ENCODE measurements at places on chromosomes 3 and 15.
A peak's percentile ranks its signal among the peaks of the same experiment; 100 is the strongest.

DNA sequence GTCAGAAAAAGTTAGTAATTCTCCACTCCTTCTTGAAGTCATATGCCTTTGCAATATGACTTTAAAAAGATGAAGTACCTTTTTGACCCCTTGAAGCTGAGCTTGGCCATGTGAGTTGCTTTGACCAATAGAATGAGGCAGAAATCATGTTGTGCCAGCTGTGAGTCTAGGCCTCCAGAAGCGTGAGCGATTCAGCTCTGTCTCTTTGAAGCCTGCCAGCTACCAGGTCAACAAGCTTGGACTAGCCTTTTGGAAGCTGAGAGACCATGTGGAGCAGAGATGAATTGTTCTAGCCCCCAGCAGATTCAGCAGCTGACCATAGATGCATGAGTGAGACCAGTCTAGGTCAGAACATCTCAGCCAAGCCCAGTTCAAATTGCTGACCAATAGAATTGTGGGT lies 69.8 kb upstream of the EOMES start:
- no peak for DNase-seq

DNA sequence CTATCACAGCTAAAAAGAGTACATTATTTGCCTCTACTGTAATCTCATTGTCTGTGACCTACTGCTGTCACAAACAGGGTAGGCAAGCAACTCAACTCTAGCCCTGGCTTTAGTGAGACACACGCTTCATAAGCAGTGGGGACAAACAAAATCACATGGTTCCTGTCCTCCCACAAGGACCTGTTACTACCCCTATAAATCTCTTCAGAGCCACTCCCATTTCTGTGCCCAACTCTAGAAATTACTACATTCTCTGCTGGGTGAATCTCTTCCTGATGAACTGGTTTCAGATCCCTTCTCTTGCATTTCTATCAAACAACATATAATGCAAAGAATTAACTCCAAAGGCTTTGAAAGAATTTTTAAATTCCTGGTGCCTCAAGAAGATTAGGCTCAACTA lies 117.3 kb downstream of the DMXL2 start:
- no peak for DNase-seq

DNA sequence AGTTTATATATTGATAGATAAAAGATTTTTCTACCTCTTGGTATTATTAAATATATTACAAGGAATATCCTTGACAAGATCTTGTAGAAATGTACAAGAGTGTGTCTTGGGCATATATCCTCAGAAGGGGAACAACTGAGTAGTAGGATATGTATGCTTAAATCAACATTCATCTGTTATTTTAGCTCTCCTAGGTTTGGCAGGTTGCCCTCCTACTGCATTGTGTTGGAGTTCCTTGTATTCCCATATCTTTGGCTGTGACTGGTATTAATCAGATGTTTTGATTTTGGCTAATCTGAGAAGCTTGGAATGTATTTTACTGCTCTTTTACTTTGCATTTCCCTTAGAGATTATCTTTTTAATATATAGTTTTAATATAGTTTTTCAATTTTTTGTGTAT lies 4.6 kb downstream of the MYRIP start:
- no peak for DNase-seq

- no peak for DNase-seq
These were observed 10.8 kb upstream of the VILL start for GRCh38 chr3:37979541-37980461.

DNA sequence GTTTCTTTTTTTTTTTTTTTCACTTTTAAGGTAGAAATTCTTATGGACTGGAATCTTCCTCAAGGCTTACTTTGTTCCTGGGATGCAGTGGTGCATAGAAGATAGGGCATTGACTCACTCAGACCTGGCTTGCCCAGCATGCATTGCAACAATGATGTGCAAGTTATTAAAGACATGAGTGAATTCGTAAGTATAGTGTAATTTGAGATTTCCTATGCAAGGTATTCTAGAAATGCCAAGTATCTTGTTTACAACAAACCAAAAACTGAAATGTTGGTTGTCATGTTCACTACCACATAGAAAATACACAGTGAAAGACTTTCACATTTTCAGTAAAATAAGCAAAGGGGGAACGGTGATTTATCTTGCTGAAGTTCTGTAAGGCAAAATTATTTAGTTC lies 56.5 kb upstream of the FNDC3B start:
- DNase-seq: no peak

- DNase-seq: no peak
These were observed 188.1 kb upstream of the TSC22D2 start for GRCh38 chr3:150220041-150220440.

DNA sequence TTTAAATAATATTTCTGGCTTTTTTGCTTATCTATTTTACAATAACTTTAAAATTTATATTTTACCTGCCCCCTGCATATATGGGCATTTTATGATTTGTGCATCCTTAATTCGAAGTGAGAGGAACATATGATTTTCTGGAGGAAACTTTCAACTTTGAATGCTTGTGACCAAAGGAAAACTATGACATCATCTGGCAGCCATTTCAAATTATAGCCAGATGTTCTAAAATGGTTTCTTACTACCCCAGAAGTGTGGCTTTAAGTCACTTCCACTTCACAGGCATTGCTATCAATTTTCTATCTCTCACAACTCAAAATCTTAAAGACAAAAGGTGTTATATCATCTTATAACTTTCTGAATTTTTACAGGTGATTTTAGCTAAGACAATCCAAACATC lies 508.8 kb downstream of the RBMS3 start:
- no peak for DNase-seq

DNA sequence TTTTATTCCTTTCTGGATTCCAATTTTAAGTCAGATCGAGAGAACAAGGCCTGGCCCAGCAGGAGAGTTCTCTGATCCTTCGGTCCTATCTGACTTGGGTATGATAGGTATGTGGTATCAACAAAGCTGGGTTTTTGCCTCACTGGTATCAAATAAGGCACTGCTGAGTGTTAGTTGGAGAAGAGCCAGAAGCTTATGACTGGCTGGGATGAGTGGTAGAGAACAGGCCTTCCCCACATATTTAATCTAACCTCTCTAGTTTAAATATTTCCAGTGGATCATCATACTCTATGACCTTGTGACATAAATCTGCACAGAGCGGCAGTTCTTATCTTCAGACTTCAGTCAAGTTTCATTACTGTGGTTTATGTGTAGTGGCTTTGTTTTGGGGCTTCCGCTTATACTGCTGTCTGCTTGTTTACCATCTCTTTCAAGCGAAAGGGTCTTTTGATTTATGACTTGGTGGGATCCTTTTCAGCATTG lies 164.5 kb downstream of the PTPRG start:
- DNase-seq: no peak

DNA sequence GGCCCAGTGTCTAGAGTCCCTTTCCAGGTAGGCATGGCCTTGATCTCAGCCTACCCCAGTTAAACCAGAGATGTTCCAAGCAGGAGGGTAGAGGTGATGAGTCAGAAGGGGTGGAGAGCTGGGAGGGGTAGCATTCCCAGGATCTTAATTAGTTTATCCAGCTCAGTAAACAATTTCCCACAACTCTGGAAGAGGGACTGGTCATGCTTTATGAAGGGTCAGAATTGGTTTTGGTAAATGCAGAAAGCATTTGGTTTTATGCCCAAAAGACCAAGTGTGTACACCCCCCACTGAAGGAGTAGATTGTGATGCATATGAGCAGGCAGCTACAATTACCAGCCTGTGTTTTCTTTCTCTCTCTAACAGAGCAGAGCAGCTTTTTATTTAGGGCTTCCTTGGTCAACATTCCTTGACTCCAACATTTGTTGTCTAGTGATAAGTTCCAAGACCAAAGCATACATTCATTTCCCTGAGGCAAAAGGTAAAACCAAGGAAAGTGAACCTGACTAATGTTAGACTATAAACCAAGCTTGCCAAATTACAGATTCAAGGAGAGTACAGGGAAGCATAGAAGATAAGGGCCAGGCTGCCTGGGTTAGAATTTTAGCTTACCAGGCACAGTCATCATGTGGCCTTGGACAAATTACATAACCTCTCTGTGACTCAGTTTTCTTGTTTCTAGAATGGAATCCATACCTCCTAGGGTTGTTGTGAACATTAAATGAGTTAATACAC lies 17.6 kb downstream of the EXOSC7 start:
- no peak for DNase-seq

DNA sequence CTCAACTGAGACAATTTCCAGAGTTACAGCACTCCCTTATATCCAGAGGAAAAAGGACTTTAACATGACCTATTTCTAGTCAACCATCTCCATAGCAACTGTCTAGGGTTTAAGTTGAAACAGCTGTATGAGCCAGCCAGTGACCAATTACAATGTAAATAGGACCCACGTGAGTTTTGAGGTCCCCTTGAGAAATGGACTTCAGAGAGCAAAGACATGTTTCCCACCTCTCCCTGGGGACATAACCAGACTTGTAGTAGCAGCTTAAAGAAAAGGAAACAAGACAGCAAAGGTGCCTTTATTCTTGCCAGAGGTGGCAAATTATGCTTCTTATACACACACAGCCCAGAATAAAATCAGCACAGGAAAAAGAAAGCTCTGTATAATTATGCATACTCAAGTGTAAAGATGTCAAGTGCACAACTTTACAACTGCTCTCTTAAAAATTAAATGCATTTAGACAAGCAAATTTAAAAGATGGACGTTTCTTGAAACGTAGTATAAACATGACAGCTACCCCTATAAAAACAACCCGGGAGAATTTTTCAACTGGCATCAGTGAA lies 40.2 kb downstream of the SUMF1 start:
- DNase-seq: no peak

- no peak for DNase-seq
These were observed 19.8 kb upstream of the TNFSF10 start for GRCh38 chr3:172542999-172543398.

DNA sequence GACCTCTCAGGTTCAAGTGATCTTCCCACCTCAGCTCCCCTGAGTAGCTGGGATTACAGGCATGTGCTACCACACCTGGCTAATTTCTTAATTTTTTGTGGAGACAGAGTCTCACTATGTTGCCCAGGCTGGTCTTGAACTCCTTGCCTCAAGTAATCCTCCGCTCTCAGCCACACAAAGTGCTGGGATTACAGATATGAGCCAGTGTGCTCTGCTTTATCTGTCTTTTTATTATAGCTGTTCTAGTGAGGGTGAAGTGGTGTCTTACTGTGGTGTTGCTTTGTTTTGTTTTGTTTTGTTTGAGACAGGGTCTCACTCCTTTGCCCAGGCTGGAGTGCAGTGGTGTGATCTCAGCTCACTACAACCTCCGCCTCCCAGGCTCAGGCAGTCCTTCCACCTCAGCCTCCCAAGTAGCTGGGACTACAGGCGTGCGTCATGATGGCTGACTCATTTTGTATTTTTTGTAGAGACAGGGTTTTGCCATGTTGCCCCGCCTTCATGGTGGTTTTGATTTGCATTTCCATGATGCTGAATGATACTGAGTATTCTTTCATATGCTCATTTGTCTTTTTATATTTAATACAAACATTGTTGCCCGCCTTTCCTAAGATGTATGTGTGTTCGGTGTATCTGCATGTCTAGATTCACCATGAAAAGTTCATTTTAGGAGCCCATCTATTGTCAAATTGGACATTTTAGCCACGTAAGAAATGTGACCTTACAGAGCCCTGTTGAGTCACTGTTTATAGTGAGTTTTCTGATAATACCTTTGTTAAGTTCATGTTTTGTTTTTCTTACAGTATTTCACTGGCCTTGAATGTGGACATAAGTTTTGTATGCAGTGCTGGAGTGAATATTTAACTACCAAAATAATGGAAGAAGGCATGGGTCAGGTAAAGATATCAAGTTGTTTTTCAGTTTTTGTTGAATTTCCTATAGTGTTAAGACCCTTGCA lies 80.6 kb downstream of the ARIH1 start:
- DNase-seq: no peak

- no peak for DNase-seq
These were observed 1050.6 kb upstream of the ALCAM start for GRCh38 chr3:104316118-104316517.

DNA sequence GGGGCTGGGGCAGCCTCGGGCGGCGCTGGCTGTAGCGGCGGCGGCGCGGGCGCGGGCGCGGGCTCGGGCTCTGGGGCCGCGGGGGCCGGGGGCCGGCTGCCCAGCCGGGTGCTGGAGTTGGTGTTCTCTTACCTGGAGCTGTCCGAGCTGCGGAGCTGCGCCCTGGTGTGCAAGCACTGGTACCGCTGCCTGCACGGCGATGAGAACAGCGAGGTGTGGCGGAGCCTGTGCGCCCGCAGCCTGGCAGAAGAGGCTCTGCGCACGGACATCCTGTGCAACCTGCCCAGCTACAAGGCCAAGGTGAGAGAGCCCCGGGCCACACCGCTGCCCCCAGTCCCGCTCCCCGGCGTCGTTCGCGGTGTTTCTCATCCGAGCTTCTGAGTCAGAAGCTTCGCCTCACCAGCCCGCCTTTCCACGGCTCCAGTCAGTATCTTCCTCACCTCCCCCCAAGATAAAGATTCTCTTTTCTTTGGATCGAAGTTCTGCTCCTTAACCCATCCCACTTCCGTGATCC lies 600 bp downstream of the FBXO45 start:
- DNase-seq: peak; percentile 40

DNA sequence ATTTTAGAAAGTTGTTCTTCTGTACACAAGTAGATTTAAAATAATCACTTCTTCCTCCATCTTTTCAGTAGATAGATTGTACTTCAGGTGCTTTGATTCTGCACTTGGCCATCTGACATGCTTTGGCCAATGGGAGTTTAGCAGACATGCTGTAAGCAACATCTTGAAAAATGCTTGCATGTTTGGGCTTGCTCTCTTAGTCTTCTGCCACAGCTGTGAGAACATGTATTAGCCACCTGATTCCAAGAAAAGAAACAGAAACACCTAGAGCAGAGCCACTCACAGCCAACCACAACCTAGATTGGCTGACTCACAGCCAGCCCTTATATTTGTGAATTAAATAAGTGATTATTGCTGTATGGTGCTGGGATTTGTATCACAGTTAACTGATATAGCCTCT lies 70.2 kb upstream of the GADL1 start:
- DNase-seq: no peak

GRCh38 chr15:36331531-36332275 lies 247.7 kb upstream of the CDIN1 start:
- no peak for DNase-seq

DNA sequence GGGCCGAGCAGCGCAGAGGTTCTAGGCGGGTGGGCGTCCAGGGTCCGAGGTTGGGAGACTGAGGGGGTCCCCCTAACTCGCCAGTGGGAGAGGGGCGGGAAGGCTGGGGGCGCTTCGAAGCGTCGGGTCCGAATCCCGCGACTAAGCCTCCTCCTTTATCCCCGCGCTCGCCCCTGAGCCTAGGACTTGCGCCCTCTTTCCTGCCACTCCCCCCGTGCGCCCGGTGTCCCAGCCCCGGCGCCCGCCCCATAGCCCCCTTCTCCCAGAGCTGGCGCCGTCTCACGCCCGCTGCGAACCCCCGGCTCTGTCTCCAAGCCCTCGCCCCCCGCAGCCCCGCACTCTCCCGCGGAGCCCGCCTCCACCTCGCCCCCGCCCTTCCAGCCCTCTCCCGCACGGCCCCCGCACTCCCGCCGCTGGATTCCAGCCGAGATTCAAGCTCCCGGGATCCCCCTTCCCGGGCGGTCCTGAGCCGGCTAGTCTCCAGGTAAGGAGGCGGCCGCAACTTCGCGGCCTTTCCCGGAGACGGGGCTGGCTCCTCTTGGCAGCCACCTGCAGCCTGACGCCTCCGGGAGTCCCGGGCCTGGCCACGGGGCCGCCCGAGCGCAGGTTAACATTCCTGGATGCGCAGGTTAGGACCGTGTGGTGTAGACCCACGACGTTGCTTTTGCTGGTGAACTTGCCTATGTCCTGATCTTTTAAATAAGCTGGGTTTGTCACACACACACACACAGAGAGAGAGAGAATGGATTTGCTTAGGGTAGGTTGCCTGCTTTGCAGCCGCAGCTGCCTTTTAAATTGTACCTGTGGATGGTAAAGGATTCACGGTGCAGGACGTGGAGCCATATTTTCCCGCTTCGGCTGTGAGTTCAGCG lies 563 bp downstream of the PXYLP1 start:
- DNase-seq: peak; percentile 27
